ENCODE measurements at places on chromosomes 3 and 15.

DNA sequence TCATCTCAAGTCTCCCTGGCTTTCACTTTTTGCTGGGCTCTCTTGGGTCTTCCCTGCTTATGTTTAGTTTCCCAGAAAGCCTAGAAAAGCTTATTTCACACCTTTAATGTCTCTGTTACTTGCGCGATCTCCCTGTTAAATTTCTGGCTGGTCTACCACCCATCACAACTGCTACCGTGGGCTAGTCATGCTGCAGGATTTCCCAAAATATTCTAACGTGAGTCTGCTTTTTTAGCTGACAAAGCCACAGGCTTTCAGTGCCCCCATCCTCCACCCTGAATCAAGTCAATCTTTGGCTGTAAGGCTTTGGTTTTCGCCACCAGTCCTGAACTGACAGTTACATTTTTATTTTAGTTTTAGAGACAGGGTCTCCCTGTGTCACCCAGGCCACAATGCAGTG lies 74.1 kb downstream of the SUMF1 start:
- no peak for DNase-seq

DNA sequence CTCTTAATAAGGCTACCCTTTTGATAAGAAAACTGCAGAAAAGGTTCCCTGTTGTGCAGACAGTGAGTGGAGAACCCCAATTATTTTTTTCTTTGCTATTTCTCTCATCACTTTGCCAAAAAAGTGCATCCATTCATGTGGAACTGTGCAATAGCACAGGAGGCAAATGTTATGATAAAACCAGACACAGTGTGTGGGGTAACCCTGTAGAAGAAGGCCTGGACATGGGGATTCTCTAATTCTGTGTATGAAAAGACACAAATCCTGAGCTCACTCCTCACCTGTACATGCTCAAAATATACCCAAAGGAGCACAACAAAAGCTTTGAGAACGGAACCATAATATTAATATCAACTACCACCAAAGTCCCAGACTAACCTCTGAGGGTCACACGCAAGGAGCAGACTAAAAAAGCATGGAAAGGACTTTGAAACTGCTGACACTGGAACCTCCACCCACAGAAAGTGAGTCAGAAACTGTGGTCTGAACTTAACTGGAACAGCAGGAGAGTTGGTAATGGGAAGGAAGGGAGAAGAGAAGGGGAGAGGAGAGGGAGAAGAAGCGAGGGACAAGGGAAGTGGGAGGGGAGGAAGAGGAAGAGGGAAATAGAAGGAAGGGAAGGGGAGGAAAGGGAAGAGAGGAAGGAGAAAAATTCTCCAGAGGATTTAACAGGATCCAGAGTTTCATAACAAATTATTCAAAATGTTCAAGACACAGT lies 299.9 kb downstream of the TBC1D5 start:
- DNase-seq, result no peak

DNA sequence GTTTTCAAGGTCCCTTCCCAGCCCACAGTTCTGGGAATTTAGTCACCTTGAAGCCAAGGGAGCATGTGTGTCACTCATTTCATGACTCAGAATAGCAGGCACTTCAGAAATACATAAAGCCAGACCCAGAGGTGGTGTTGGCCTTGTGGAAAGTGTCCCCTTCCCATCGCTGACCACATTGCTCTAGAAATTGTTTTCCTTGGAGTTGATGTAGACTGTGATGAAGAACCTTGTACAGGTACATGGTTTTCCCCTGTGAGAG lies 158.8 kb downstream of the SLCO3A1 start:
- no peak for DNase-seq

DNA sequence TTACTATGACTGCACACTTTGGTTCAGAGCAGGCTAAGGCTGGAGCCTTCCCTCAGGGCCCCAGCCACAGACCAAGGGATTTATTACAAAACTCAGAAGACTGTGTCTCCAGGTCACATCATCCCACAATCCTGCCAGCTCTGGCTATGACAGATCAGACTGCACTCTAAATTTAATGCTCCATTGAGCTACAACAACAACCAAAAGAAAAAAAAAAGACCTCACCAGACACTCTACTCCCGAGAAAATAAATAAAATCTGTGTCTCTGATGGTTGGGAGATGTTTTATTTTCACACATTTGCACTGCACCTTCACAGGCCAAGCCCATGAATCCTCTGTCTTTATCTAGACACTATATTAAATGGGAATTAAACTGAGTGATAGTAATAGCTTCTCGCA lies 50.8 kb upstream of the CTNNB1 start:
- no peak for DNase-seq

GRCh38 chr3:13620776-13621365 lies 71.9 kb downstream of the FBLN2 start:
- no peak for DNase-seq
